ENCODE measurements at places on chromosomes 16 and 17. TPM values are rescaled to one million over a fixed set of nuclear protein-coding genes. Genes with fewer than 3 reads are reported as not detected.

DNA sequence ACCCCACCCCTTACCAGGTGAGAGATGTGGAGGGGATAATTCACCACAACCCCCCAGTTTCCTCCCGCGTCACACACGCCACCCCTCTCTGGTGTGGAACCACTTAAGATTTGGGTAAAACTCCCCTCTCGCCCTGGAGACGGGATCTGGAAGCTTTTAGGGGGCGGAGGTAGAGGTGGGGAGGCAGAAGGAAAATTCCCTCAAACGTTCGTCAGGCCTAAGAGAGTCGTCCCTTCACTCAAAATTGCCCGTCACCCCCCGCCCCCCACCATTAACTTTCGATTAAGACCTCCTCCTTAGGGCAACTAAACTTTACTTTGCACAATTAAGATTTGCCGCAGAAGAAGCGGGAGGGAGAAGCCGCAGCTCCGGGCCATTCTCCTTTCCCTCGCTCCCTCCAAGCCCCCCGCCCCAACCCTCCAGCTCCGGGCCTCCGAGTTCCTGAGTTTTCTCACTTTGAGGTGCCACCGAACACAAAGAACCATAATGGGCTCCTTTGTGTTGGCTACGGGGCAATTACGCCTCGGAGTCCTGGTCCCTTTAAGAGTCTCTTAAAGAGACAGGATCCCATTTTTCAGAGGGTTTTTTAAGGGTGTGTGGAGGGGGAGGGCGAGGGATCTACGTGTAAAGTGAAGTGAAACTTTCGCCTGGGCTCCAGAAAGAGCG lies 985 bp upstream of the FZD2 start:
- peak; percentile 98 for DNase-seq

GRCh38 chr16:88484505-88485365 lies 31.7 kb downstream of the ZFPM1 start:
- DNase-seq, result no peak

DNA sequence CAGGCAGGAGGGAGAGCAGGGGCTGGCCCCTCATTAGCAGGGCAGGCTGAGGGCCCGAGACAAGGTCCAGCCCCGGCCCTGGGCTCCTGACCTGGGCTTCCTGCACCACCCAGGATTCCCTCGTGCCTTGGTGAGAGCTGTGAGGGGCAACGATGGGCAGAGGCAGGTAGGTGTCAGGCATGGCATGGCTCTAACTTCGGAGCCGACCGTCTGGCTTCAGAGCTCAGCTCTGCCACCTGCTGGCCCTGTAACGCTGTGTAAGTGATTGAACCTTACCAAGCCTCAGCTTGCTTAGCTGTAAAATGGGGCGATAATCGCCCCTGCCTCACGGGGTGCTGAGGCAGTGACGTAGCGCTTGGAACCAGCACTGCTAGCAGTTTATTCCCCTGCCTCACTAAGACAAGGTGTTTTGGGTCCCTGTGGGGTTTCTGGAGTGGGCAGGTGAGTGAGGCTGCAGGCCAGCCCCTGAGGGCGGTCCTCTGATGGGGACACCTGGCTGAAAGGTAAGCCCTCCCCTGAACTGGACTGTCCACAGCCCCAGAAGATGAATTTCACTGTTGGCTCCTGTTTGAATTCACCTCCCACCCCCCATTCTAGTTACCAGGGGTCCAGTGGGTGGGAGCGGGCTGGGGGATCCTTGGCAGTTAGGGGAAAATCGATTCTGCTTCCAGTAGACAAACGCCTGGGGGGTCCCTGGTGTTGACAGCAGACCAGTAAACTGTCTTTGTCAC lies 184.8 kb upstream of the GSE1 start:
- peak; percentile 76 for DNase-seq

- DNase-seq, result peak; percentile 43
These were observed 537 bp downstream of the SLC35B1 start for GRCh38 chr17:49707246-49707607.

The SMTNL2 gene
- 3.1 TPM for polyA plus RNA-seq

The ST6GALNAC2 gene
- not detected for polyA plus RNA-seq

DNA sequence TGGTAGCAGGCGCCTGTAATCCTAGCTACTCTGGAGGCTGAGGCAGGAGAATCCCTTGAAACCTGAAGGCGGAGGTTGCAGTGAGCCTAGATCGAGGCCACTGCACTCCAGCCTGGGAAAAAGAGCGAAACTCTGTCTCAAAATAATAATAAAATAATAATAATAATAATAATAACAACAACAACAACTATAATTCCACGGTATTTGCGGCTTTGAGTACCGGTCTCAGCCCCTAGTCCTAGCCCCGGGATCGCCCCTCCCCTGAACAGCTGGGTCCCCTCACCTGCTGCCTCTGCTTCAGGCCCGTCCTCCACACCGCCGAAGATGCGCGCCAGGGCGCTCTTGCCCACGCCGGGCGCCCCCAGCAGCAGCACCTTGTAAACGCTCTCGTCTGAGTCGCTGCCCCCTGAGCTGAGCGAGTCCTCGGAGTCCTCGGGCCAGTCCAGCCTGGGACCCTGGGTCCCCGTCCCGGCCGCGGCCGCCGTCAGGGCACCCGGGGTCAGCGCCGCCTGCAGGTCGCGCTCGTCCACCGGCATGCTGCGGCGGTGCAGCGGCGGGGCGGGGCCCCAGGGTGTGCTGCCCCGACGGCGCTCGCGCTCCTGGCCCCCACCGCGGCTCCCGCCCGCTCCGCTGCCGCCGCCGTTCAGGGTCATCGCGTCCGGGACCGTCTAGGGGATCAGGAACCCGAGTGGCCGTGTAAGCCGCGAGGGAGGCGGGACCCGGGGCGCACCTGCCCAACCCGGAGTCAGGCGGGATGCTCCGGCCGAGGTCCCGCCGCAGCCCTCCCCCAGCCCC lies 611 bp downstream of the RRAD start:
- peak; percentile 79 for DNase-seq

GRCh38 chr16:11429123-11429522 lies 83.9 kb downstream of the RMI2 start:
- no peak for DNase-seq

- no peak for DNase-seq
These were observed 74.7 kb downstream of the RPA1 start for GRCh38 chr17:1904273-1905182.

DNA sequence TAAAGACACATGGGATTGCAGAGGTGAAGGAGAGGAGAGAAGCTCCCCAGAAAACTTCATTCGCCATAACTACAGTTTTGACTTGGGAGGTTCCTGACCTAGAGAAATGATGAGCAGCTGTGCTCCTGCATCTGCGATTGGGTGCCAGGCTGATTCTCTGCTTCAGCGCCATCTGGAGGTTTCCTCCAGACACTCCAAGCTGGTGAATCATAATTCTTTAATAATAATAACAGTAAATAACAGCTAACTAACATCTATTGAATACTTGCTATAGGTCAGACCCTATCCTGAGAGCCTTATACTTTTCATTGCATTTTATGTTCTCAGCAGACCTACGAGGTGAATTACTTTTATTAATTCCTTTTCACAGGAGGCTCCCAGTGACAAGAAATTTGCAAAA lies 575.8 kb downstream of the TOX3 start:
- peak; percentile 72 for DNase-seq

- DNase-seq, result no peak
These were observed 4.9 kb upstream of the LPCAT2 start for GRCh38 chr16:55503726-55504550.

DNA sequence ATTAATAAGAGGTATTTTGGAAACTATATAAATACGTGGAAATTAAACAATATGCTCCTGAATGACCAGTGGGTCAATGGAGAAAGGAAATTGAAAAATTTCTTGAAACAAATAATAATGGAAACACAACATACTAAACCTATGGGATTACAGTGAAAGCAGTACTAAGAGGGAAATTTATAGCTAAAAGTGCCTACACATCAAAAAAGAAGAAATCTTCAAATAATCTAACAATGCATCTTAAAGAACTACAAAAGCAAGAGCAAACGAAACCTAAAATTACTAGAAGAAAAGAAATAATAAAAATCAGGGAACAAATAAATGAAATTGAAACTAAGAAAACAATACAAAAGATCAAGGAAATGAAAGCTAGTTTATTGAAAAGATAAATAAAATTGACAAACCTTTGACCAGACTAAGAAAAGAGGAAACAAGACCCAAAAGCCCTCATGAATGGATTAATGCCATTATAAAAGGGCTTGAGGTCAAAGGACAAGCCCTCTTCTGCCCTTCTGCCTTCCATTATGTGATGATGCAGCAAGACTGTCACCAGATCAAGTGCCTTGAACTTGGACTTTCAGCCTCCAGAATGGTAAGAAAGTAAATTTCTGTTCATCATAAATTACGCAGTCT lies 43.9 kb upstream of the ALDH3A1 start:
- DNase-seq, result no peak

DNA sequence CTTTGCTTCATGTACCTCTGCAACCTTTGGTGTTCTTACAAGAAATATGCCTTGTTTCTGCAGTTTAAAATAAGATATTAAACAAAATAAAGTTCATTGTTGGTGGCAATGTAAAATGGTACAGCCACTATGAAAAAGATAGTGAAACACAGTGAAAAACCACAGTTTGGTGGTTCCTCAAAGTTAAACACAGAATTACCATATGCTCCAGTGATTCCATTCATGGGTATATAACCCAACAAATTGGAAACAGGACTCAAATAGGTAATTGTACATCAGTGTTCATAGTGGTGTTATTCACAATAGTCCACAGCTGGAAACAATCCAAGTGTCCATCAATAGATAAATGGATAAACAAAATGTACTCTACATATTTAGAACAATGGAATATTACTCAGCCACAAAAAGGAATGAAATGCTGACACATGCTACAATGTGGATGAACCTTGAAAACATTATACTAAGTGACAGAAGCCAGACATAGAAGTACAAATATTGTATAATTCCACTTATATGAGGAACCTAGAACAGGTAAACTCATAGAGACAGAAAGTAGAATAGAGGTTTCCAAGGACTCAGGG lies 49.2 kb downstream of the CUEDC1 start:
- DNase-seq, result no peak

The HOXB4 gene
- polyA plus RNA-seq, result not detected

The GSDMA gene
- not detected for polyA plus RNA-seq

The KRT40 gene
- not detected for polyA plus RNA-seq

DNA sequence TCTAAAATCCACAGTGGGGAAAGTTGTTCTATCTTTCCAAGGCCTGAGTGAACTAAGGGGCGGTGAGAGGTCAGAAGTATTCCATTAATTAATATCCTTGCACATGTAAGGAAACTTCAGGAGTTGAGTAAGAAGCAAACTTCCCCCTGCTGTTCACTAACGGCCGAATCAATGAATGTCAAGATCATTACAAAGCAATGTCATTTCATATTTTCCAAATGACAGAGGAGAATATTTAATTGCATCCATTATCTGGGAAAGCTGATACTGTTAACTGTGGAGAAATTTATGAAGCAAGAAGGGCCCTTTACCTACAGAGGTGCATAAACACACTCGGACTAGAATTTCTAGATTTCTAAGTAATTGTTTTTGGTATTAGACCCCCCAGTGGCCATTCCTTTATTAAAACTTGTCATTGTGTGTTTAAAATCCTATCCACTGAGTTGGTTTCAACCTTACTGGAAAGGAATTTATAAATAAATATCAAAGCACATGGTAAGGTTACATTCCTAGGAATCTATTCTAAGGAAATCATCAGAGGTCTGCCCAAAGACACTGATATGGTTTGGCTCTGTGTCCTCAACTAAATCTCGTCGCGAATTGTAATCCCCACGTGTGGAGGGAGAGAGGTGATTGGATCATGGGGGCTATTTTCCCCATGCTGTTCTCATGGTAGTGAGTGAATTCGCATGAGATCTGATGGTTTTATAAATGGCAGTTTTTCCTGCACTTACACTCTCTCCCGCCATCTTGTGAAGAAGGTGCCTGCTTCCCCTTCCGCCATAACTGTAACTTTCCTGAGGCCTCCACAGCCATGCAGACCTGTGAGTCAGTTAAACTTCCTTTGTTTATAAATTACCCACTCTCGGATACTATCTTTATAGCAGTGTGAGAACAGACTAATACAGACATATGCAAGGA lies 20.4 kb upstream of the SMURF2 start:
- no peak for DNase-seq

DNA sequence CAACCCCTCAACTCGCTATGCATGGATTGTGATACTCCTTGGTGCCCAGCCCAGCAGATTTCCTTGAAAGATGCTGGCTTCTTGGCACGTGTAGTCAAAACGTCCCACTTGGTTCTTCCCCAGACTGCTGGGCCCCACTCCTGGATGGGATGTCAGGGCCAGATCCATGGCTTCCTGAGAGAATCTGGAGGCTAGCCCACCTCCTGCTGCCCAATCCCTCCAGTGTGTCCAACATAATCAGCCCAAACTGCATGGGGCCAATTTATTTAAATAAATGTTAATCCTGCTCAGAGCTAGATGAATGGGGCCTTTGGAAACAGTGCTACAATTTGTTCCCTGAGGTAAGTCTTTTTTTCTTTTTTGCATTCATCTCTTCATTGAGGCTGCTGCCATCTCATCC lies 49.4 kb downstream of the WSB1 start:
- DNase-seq, result no peak

DNA sequence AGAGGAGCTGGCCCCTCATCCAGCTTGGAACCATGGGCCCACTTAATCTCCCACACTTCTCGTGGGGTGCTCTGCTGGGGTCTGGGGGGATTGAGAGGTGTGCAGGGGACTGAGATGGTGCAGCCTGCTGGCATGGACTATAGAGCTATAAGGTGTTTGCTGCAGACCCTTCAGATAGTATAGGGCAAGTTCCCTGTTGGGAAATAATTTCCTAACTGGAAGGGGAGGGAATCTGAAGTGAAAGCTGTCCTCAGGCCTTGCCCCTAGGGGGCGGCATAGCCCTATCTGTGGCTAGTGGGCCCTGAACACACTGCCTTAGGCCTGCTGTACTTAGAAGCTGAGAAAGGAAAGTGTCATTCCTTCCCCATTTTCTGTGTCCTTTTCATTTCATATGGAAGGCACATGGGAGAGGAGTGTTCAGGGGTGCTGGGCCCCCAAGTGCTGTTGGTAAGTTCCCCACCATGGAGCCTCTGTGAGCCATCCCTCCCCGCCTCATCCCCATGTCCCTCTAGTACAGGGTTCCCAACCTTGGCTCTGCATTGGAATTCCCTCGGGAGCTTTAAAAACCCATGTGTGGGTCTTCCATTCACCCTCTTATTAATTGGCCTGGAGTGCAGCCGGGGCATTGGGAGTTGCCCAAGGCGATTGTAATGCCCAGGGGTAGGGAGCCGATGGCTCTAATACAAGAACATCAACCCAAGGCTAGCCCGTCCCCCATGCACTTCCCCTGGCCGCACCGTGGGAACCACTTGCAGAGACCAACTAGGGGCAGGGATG lies 19.7 kb downstream of the GOSR2 start:
- DNase-seq, result peak; percentile 89

GRCh38 chr16:58198803-58199411 lies 1.0 kb upstream of the CSNK2A2 start:
- peak; percentile 17 for DNase-seq

Data from GM23338 (cell line).